ENCODE measurements at places on chromosomes 6 and 20.

- no peak for DNase-seq
Observed at GRCh38 chr20:16209951-16210361, 363.3 kb downstream of the KIF16B start.

GRCh38 chr20:13863244-13863643, 78.4 kb downstream of the NDUFAF5 start:
- peak; percentile 72 for DNase-seq

DNA sequence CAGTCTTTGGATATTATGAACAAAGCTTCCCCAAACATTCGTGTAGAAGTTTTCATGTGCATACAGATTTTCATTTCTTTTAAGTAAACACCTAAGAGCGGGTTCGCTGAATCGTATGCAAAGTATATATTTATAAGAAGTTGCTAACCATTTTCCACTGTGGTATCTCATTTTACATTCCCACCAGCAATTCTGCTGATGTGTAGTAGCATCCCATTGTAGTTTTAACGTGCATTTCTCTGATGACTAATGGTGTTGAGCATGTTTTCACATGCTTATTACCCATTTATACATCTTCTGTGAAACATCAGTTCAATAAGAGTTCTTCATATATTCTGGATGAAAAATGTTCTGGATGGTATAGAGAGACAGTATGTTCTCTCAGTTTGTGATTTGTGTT, 97.4 kb downstream of the IYD start:
- DNase-seq = no peak

DNA sequence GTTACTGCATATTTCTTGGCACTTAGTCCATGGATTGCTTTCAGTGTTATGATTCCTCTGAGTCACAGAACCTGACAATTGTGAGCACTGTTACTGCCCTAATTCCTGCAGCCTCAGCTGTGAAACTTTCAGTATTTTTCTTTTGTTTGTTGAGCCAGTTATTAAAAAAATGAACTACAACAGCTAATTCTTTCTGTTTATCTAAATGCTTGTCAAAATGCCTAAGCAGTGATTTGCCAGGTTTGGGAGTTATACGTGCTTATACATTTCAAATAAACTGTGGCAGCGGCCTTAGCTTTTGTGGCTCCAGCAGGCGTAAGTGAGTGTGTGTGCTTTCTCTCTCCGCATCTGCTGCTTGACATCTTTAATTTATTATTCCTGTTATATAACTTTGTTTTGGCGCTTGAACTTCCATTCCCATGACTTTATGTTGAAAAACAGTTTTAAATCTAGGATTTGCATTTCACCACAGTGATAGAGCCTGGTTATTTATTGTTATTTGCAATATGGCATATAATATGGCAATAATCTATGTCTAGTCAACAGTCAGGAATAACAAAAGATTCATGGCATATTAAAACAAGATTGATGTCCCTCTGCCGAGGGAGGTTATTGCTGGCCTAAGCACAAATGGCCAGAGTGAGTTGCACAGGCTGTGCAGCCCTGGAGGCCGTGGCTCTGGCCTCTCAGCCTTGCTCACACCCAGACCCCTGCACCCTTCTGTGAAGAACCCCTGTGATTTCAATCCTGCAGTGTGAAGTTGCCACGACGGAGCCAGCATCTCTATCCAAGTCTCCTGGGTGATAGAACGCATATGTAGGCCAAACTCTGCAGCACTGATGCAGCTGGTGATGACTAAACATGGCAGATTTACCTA, 303.4 kb downstream of the THBS2 start:
- DNase-seq = no peak

DNA sequence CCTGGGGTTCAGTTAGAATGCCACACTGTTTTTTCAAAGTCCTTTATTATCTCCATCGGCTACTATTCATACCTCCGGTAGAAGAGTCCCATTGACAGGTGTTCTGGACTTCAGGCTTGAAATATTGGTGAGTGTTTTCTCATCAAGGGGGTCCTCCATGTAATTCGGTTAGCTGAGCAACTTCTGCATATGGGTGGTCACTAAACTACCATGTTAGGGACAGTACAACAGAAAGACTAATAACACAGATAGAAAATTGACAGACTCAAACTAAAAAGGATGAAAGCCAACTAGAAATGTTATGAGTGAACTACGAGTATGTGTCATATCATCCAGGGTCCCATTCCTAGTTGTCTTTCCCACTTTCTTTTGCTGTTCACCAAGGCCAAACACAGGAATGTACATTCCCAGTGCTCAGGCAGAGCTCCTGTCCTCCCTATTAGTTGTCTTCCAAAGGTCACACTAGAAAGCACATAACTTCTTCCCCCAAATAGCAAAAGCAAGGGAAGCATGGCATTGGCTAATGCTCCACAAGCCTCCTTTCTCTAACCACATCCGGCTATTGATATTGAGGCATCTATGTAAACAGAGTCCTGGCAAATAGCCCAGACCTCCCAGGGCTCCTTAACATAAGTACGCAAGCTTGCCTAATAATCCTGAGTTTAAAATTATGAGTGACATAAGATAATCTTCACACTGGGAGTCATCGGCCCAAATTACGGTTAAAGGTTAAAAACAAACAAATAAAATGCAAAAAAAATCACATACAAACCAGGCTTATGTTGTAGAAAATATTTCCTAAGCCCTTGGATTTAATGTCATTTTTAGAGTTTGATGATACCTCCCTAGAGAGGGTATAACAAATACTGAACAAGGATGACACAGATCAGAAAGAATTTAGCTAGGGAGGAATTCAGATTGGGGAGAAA, 13.2 kb downstream of the CCN2 start:
- no peak for DNase-seq

DNA sequence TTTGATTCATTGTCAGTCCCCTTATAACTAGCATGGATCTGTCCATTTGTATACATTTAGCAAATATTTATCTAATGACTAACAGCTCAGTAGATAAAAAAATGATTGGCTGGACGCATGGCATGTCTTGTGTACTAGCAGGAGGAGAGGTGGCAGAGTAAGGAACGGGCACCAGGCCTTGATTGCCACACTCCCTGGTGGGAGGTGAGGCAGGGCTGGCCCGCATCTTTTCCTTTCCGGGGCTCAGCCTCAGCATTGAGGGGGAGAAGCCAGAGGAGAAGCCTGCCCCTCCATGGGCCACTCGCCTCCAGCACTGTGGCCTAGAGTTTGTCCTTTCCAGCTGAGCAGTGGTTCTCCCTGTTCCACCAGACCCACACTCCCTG, 84.9 kb upstream of the TMEM181 start:
- no peak for DNase-seq

GRCh38 chr20:59623133-59623532, 18.8 kb downstream of the PHACTR3 start:
- DNase-seq = no peak

DNA sequence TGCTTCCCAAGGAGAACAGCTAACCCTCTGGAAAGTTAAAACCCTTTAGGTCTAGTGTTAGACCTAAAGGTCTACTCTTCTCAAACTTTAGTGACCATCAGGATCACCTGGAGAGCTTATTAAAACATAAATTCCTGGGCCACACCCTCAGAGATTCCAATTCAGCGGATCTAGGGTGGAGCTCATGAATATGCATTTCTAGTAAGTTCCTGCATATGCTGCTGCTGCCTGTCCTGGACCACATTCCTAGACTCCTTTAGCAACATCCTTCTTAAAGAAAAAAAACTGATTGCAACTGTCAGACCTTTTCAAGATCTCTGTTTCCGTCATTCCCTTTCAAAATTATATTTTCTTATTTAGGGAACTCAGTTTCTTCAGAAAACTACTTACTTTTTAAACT, 31.2 kb downstream of the SNAP25 start:
- no peak for DNase-seq

- no peak for DNase-seq
Observed at GRCh38 chr20:10644458-10645204, 29.2 kb downstream of the JAG1 start.

GRCh38 chr6:40719671-40720374, 132.7 kb upstream of the LRFN2 start:
- DNase-seq = peak; percentile 83

- DNase-seq = no peak
Observed at GRCh38 chr6:93418408-93419303, 703 bp downstream of the EPHA7 start.

DNA sequence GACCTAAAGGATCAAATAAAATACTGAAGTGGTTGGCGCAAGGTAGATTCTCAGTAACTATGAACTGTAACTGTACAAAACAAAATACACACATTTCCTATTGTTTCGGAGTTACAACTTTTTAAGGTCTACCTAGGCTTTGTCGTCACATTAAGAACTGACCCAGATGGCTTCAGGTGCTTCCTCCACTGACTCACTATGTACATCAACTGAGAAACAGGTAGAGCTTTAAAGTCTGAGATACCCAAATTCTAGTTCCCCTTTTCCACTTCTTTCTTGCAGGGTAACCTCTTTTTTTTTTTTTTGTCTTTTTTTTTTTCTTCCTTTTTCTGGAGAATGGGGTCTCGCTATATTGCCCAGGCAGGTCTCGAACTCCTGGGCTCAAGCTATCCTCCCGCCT, 5.5 kb downstream of the SNRPB start:
- DNase-seq = no peak

- DNase-seq = no peak
Observed at GRCh38 chr20:39946053-39946810, 742.8 kb downstream of the MAFB start.

Measured in inflammatory macrophage treated with lipopolysaccharide for 4 hours (primary cell).